ENCODE measurements at places on chromosomes 5 and 9.

DNA sequence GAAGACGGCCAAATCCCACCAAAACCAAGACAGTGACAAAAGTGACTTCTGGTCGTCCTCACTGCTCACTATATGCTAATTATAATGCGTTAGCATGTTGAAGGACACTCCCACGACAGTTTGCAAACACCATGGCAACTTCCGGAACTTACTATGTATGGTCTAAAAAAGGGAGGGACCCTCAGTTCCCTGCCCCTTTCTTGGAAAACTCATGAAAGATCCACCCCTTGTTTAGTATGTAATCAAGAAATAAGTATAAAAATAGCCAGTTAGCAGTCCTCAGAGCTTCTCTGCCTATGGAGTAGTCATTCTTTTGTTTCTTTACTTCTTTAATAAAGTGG, 9.5 kb downstream of the FCN2 start:
- no peak for DNase-seq

- DNase-seq: peak; percentile 88
Observed at GRCh38 chr9:135500525-135501260, at the start of gene MRPS2. Gene MRPS2, plus strand, starts transcription at chr9:135500682. Its CDS starts 29 bp downstream, at chr9:135500711.

GRCh38 chr5:111973961-111974360, 217.0 kb upstream of the NREP start:
- no peak for DNase-seq

GRCh38 chr5:119328753-119329602, 26.8 kb upstream of the TNFAIP8 start:
- no peak for DNase-seq

DNA sequence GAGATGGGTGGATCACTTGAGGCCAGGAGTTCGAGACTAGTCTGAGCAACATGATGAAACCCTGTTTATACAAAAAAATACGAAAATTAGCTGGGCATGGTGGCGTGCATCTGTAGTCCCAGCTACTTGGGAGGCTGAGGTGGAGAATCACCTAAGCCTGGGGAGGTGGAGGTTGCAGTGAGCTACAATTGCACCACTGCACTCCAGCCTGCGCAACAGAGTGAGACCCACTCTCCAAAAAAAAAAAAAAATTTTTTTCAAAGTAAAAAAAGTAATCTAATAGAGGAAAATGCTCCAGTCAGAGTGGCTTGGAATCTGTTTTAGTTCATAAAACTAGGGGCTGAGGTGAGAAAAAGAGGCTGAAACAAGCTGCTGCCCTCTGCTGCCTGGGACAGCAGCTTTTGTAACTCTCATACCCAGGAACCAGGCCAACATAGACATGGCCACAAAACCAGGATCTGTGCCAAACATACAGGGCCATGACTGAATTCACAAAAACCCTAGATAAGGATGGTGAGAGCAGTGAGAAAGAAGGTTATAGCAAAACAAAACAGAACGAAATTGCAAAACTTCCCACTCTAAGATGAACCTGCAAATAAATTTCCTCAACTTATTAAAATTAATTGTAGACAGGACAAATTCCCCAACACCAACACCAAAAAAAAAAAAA, 13.1 kb upstream of the DCAF12 start:
- peak; percentile 48 for DNase-seq

DNA sequence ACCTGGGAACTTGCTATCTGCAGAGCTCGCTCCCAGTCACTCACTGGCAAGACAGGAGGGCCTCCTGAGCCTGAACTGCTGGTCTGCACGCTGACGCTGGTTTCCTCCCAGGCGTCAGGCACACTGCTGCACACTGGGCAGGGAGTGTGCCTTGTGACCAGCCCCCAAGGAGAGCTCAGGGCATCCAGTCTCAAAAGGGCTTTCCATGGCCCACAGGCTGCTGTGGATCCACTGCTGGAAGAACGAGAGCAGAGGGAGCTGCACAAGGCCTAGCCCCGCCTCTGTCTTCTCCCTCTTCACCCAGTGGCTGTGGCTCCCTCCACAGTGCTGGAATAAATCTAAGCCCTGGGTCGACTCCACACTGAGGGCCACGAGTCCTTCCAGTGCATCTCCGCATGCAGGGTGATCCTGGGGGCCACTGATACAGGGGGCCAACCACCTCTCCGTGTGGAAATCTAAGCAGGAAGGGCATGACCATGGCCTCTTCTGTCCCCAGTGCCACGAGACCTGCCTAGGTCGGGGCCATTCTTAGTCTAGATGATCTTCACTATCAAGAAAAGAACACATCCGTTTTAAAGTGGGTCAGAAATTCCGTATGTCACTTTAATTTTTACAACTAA, 93.6 kb downstream of the CAMSAP1 start:
- no peak for DNase-seq

DNA sequence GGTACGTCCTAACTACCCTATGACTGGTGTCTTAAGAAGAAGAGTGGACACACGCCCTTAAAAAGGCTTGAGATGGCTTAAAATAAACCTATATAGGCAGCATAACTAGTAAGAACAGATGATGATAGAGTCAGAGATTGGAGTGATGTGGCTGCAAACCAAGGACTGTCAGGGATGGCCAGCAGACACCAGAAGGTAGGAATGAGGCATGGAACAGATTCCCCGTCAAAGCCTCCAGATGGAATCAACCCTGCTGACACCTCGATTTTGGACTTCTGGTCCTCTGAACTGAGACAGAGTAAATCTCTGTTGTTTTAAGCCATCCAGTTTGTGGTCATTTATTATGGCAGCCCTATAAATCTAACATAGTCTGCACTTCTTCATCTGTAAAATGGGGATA, 7.4 kb downstream of the TMOD1 start:
- DNase-seq: no peak

Data from putamen (tissue), 1 donor.